ENCODE measurements at places on chromosomes 3 and 15.

DNA sequence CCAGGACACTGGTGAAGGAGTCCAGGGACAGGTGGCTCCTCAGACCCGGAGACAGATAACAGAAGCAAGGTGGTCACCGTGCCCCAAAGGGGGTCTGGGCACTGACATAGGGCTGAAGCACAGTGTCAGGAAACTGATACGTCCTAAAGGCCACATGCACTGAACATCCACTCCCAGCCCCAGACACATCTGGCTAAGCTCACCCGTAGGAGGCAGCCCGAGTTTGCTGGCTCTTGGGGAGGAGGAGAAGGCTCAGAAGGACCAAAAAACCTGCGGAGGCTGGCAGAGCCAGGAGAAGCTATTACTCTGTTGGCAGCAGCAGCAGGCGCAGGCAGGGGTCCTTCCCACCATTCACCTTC, 1.2 kb downstream of the CACNA2D2 start:
- DNase-seq, result no peak

- no peak for DNase-seq
Observed at GRCh38 chr3:83523470-83524073, 1435.2 kb upstream of the CADM2 start.

DNA sequence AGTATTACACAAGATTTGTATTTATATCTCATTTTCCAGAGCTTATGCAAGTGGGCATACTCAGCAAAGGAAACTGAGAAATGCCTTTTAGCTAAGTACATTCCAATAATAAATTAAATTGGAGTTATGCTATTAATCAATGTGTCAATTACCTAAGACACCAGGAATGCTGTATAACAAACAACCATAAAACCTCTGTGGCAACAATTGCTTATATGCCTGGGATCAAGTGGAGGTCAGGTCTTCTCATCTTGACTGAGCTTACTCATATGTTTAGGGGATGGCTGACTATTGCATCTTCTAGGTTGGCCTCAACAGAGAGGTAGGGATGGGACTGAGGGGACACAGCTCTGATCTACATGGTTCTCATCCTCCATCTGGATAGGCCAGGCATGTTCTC, 30.7 kb downstream of the CD200R1L start:
- DNase-seq, result no peak

- DNase-seq, result no peak
Observed at GRCh38 chr3:111890051-111890580, 31.1 kb downstream of the PHLDB2 start.

DNA sequence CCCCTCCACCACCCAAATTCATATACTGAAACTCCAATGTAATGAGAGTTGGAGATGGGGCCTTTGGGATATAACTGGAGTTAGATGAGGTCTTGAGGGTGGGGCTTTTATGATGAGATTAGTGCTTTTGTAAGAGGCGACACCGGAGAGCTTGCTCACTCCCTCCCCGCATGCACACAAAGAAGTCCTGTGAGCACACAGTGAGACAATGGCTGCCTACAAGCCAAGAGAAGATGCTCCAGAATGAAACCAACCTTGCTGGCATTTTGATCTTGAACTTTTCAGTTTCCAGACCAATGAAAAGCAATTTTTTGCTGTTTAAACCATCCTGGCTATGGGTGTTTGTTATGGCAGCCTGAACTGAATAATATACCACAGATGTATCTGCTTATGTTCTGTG, 109.0 kb downstream of the SAMMSON start:
- DNase-seq, result no peak

DNA sequence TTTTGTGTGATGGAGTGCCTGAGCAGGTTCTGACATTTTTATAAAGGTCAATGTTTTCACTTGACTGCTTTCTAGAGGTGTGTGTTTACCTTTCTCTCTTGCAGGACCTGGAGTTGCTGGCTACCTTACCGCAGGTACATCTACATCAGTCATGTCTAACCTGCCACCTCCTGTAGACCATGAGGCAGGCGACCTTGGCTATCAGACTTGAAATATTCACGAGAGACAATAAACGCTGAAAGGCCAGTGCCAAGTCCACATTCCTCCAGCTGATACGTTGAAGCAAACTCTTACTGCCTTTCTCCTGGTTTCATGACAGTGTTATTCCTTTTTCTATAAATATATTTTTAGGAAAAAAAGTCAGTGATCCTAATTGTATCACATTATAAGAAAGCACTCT, 59.0 kb upstream of the ACKR4 start:
- no peak for DNase-seq

DNA sequence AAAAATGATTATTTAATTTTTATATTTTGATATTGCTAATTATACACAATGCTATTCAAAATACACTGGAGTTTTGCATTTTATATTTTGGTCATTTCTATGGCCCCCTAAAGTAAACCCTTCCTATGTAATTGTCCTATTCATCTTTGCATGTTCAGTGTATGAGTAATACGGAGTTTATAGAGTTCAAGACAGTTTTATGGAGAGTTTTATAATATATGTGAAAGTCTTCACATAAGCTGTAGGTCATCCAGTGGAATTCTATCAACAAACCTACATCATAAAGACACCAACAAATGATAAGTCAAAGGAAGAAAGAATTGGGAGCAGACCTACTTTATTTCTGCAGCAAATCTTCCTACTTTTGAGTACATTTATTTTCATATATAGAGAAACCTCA, 1200.4 kb upstream of the EPHA6 start:
- DNase-seq, result no peak

DNA sequence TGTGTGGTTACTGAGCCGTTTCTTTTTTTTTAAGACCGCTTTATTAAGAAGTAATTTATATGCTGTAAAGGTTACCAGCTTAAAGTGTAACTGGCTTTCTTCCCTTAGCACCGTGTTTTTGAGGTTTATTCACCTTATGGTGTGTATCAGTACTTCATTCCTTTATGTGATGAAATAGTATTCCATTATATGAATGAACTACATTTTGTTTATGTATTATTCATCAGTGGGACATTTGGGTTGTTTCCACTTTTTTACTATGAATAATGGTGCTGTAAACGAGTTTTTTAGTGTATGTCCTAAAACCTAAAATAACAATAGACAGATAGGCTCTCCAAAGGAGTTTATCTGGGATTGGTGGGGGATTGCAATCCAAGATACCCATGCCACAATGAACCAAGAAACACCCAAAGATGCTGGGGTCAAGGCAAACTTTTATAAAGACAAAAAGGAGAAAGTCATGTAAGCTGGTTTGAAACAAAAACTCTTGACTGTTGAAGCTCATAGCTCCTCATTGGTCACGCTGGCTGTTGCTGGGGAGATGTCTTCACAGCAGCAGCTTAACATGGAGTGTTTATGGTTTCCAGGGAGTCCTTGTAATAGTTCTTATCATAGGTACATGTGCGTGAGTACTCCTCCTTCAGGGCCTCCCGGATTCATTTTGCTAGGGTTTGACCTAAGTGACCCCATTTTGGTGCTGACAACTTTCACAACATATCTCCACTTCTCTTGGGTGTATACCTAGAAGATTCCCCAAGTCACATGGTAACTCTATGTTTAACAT, 16.0 kb downstream of the TM2D3 start:
- no peak for DNase-seq

DNA sequence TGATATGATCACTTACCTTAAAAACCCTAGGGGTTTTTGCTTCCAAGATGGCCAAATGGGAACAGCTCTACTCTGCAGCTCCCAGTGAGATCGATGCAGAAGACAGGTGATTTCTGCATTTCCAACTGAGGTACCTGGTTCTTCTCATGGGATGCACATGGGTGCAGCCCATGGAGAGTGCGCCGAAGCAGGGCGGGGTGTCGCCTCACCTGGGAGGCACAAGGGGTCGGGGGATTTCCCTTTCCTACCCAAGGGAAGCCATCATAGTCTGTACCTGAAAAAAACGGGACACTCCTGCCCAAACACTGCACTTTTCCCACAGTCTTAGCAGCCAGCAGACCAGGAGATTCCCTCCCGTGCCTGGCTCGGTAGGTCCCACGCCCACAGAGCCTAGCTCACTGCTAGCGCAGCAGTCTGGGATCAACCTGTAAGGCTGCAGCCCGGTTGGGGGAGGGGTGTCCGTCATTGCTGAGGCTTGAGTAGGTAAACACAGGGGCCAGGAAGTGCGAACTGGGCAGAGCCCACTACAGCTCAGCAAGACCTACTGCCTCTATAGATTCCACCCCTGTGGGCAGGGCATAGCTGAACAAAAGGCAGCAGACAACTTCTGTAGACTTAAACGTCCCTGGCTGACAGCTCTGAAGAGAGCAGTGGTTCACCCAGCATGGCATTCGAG, 78.6 kb downstream of the CTNNB1 start:
- DNase-seq, result no peak

- DNase-seq, result no peak
Observed at GRCh38 chr15:91865486-91865885, 12.0 kb downstream of the SLCO3A1 start.

- DNase-seq, result peak; percentile 3
Observed at GRCh38 chr15:62391641-62392262, 226.7 kb upstream of the C2CD4B start.

- no peak for DNase-seq
Observed at GRCh38 chr15:99408236-99409096, 157.2 kb downstream of the LRRC28 start.

DNA sequence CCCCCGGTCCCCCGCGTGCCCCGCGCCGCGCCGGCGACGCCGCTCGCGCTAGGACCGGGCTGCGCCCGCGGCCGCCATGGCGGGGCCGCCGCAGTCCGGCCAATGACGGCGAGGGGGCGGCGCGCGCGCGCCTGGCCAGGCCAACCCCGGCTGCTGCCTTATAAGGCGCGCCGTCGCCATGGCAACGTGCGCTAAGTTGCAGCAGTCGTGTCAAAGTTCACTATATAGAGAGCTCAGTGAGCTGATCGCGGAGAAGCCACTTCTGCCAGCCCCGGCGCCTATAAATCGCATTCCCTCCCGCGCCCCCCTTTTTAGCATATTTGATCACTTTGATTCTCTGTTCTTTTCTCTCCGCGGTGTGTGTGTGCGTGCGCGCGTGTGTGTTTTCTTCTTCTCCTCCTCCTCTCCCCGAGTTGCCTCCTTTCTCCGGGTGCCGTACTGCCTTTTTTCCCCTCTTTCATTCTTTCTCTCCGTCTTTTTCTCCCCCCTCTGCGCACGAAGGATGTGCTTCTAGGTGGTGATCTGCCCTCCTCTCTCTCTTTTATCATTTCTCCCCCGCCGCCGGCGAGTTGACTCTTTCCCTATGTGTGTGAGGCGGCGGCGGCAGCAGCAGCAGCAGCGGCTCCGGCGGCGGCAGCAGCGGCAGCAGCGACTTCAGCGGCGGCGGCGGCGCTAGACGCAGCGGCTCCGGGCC, at the start of gene NR2F2:
TSS of gene NR2F2 (plus strand) at position 251 of the 694 bp plus-strand sequence. CDS start 1,406 bp downstream, outside the sequence.
- peak; percentile 15 for DNase-seq

DNA sequence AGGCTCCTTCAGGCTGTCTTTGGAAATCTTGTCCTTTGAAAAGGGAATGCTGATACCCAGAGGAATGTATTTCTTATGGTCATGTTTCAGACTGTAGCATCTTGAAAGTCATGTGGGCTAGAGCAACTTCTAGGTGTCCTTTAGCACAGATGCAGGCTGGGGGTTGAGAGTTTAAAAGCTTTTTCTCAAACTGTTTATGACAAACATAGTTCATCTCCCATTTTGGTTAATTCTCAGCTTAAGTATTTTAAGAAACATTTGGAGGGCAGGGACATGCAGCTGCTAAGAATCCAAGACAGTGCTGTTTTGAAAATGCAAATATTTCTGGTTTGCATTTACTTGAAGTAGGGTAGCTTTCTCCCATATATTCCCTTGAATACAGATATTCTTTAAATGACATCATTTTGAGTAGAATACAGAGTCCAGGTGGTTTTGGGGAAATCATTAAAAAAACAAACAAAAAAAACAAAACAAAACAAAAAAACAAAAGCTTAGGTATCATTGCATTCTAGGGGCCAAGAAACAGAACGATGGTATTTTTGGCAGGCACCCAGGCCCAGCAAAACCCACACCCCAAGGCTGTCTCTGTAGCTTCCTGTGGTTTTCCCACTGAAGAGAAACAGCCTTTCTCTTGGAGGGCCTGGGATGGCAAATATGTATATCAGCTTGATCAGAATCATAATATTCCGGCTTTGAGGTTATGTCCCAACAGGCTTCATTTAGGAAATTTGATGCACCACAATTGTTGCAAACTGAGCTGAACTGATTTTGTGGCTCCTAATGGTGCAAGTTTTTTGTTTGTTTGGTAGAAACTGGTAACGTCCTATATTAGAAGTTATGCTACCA, 120.0 kb downstream of the ATG7 start:
- no peak for DNase-seq

DNA sequence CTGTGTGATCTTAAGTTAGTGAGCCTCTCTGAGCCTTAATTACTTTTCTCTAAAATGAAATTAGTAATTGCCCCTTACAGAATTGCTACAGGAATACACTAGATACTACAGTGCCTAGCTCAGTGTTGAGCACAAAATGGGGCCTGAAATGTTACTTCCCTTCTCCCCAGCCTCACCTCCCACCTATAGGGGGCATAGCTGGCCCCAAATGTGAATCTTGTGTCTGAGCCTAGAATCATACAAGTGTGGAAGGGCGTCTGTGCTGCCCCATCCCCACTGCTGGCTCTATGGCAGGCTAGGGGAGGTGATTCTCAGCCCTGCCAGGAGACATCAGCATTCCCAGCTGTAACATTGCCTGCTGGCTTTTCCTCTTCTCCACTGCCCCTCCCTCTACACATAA, 42.7 kb downstream of the IFT122 start:
- no peak for DNase-seq

GRCh38 chr3:37494216-37494615, 319.8 kb upstream of the LRRFIP2 start:
- no peak for DNase-seq

GRCh38 chr3:187237741-187238140, 40.5 kb downstream of the RTP1 start:
- DNase-seq, result no peak

- DNase-seq, result no peak
Observed at GRCh38 chr3:146646261-146646660, 41.1 kb upstream of the PLSCR5 start.

DNA sequence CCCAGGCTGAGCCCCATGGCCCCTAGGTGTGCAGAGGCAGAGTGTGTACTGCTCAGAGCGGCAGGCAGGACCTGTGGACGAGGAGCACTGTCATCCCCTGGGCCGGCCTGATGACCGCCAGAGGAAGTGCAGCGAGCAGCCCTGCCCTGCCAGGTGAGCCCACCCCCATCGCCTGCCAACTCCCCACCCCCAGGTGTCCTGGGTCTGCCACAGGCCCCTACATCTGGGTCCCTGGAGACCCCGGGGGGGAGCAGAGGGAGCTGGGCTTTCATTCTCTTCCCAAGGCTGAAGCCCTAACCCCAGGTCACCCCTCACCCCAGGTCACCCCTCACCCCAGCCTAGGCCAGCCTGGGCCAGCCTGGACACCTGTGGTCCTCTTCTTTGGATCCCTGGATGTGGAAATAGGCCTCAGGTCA, 93.1 kb downstream of the TBC1D2B start:
- no peak for DNase-seq

GRCh38 chr3:69893274-69893673, 106.3 kb upstream of the SAMMSON start:
- DNase-seq, result no peak

GRCh38 chr15:74595271-74595670, 20.4 kb upstream of the CLK3 start:
- DNase-seq, result no peak

DNA sequence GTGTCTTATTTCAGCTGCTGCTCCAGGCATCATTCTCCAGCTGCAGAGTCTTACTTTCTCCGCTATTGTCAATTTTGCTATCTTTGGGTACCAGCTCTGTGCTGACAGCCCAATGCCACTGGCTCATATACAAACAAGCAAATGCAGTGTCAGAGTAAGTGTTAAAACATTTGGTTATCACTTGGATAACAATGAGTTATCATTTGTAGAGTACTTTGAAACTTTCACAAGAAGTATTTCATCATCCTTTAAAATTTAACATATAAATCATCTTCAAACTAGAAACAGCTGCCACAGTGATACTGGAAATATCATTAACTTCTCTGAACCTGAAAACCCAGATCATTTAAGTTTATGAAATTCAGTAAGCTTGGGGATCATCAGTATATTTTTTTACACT, 13.8 kb downstream of the TSPAN3 start:
- DNase-seq, result no peak
